ENCODE measurements at places on chromosomes 11 and 22. TPM values are rescaled to one million over a fixed set of nuclear protein-coding genes. Genes with fewer than 3 reads are reported as not detected.

- DNase-seq, result no peak
These were observed 14.1 kb upstream of the HBE1 start for GRCh38 chr11:5283882-5284281.

- no peak for DNase-seq
These were observed 101.1 kb upstream of the IGLL5 start for GRCh38 chr22:22786301-22787115.

CHEK1 gene
- 45.7 TPM for total RNA-seq

DNA sequence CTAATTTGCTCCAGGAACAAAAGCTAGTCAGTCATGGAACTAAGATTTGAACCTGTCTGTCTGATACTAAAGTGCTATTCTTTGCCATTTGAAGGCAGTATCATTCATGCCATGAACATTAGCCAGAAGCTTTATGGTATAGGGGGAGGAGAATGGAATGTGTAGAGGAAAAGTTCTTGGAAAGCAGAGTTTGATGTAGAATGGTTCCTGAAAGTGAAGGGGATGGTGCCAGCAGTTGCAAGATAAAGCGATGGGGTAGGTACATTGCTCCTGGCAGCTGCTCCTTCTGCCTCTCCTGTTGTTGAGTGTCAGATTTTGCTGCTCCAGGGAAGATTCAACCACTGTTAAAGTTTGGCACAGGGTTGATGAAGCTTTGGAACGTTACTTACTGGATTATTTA is 53.4 kb downstream of the ARHGAP42 start:
- peak; percentile 20 for DNase-seq

DNA sequence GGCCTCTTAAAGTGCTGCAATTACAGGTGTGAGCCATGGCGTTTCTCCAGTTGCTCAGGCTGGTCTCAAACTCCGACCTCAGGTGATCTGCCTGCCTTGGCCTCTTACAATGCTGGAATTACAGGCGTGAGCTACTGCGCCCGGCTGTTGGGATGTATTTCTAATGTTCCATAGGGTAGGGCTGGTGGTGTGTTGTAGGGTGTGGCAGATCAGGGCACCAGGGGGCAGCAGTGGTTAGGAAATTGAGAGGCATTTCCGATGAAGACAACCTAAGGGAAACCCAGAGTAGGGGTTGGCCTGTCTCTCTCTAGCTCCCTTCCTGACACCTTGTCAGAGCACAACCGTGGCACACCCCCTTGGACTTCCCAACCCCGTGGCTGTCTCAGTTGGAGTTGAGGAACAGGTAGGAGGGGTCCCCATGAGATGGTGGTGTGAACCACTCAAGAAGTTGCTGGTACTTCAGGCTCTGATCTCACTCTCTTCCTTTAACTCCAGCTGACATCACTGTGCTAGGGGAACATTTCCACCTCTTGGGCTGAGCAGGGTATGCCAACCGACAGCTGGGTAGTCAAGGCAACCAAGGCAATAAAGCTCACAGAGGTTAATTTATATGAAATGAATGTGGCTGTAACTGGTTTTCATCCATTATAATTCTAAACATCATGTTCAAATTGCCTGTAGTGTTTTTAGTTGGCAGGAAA is 33.0 kb downstream of the YWHAH start:
- DNase-seq, result peak; percentile 77

- DNase-seq, result no peak
These were observed 586 bp downstream of the OR56A5 start for GRCh38 chr11:5967708-5968107.

All from dermis blood vessel endothelial cell (primary cell).